ENCODE measurements at places on chromosomes 4 and X.

DNA sequence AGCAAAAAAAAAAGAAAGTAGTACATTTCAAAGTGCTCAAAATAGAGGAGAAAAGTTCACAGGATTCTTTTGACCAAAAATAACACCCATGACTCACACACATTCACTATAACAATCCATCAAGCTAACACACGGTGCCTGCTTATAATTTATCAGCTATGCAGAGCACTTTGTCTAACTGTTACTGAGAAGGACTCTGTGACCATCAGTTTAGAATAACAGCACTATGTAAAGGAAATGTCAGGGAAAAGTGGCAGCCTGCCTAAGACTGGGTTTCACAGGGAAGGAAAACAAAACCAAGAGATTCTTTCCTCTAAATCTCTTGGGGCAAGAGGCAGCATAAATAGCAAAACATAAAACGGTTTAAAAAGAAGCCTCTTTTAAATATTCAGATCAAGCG lies 54.8 kb downstream of the CCDC149 start:
- DNase-seq, result peak; percentile 13

DNA sequence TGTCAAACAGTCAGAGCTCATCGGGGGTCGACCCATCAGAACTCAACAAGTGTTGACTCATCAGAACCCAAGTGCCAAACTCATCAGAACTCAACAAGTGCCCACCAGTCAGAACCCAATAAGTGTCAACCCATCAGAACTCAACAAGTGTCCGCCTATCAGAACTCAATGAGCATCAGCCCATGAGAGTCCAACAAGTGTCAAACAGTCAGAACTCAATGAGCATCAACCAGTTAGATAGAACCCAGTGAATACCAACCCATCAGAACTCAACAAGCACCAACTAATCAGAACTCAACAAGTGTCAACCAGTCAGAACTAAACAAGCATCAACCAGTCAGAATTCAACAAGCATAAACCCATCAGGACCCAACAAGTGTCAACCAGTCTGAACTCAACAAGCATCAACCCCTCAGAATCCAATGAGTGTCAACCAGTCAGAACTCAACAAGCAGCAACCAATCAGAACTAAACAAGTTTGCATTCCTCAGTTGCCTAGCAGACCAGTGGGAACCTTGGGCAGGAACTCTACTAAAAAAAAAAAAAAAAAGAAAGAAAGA lies 115.3 kb downstream of the PRKX start:
- DNase-seq, result no peak

DNA sequence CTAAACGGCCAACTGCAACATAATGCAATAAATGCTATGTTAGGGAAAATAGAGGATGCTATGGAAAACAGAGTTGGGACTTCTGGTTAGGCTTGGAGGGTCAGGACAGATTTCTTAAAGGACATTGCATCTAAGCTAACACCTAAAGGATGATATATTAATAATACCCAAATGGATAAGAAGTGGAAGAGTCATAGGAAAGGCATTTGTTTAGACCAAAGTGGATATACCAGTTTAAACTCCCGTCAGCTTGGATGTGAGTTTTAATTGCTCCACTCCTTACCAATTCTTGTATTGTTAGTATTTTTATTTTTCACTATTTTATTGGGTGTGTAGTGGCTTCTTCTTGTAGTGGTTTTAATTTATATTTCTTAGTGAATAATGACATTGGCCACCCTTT lies 93.9 kb downstream of the PTPN13 start:
- DNase-seq, result no peak

DNA sequence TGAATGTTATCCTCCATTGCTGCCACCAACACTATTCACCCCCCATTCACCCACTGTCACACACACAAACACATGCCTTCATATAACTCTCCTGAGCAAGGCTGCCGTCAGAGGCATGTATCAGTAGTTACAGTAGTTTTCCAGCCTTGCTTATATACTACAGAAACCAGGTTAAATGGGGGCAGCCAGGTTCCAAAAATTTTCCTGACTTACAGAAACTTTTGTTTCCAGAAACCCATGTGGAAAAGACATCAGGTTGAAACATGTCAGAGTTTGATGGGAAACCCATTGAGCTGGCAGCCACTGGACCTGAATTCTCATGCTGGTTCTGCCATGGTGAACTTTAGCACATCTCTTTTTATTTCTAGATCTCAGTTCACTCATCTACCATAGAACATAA lies 64.0 kb downstream of the COX18 start:
- DNase-seq, result no peak

DNA sequence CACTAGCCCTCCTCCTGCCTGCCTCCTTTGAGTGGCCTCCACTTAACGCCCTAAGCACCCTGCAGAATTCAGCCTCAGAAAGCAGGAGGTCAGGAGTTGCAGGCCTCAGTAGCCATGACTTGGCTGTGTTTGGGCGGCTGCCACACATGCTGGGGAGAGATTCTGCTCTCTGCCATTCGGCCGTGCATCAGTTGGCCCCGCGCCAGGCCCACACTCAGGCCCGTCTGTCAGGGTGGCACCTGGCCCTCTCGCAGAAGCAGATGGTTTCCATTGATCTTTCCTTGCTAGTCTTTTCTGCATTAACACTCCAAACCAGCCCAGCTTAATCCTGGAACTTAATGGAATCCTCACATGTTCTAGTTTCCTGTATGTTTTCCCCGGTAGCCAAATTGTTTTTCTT lies 30.7 kb upstream of the ATP6AP2 start:
- DNase-seq, result no peak

GRCh38 chr4:188596021-188596420 lies 456.8 kb downstream of the TRIML1 start:
- DNase-seq, result no peak

- DNase-seq, result no peak
Observed at GRCh38 chr4:113743690-113744089, 17.8 kb downstream of the CAMK2D start.

GRCh38 chr4:65467068-65467680 lies 203.1 kb downstream of the EPHA5 start:
- DNase-seq, result no peak

DNA sequence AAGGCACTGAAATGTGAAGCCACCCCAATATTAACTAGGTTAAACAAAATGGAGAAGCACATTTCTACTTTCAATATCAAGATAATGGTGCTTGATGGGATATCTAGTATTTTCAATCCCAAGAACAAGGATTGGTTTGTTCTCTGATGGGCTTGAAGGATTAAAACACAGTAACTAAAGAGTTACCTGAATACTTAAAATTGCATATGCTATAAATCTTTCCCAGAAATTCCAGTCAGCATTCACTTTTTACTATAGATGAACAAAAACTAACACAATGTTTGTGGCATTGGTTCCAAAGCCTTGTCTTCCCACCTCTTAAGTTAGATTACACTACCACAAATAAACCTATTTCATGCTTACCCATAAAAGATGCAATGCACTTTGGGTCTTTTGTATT lies 3.9 kb upstream of the PCDH10 start:
- DNase-seq, result no peak

DNA sequence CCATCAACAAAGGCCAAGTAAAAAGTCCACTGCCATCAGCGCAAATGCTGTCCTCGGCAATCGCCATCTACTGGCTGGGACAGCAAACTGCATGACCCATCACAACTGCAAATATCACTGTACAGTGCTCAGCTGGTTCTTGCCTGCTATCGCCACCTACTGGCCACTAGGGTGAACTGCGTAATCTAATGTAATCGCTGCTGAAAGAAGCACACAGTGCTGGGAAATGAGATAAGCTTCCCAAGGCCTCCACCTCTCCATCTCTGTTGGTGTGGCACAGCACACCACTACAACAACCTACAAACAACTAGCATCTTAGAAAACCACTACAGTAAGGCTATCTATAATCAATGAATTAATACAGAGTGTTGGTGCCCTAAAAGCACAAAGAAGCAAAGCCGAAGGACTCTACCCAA lies 298.3 kb downstream of the TEX13A start:
- DNase-seq, result no peak

- no peak for DNase-seq
Observed at GRCh38 chr4:10201381-10202223, 85.0 kb upstream of the WDR1 start.

GRCh38 chrX:125977851-125978250 lies 188.2 kb downstream of the DCAF12L2 start:
- DNase-seq, result no peak

GRCh38 chr4:175559126-175559525 lies 252.9 kb downstream of the GPM6A start:
- DNase-seq, result no peak

DNA sequence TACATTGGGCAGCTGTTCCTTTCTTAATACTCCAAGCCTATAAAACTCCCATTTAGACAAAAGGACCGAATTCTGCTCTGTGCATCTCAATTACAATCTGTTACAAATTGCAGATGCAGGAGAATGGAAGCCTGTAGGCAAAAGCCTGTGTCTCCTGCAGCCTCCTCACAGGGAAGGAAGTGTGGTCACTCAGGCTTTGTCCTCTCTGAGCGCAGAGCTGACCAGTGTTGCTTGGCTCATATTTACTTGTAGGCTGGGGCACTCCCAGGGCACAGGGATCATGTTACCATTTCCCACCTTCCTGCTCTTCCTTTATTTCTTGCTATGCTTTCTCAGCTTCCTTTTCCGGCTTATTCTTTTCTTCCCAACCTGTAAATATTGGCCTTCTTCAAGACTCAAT lies 15.7 kb downstream of the SUPT20HL2 start:
- DNase-seq, result no peak

- no peak for DNase-seq
Observed at GRCh38 chrX:150012647-150013381, 74.5 kb upstream of the EOLA2 start.

- no peak for DNase-seq
Observed at GRCh38 chr4:177369372-177369771, 59.7 kb downstream of the NEIL3 start.

GRCh38 chr4:156195914-156196313 lies 242.2 kb upstream of the CTSO start:
- DNase-seq, result no peak

- no peak for DNase-seq
Observed at GRCh38 chr4:113398441-113399143, 349.1 kb downstream of the ANK2 start.

DNA sequence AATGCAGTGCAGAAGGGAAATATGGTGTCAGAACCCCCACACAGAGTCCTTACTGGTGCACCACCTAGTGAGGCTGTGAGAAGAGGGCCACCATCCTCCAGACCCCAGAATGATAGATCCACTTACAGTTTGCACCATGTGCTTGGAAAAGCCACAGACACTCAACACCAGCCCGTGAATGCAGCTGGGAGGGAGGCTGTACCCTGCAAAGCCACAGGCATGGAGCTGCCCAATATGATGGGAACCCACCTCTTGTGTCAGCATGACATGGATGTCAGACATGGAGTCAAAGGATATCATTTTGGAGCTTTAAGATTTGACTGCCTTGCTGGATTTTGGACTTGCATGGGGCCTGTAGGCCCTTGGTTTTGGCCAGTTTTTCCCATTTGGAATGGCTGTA lies 34.2 kb upstream of the PGM2 start:
- no peak for DNase-seq

GRCh38 chr4:55215087-55215486 lies 89.7 kb upstream of the KDR start:
- no peak for DNase-seq

DNA sequence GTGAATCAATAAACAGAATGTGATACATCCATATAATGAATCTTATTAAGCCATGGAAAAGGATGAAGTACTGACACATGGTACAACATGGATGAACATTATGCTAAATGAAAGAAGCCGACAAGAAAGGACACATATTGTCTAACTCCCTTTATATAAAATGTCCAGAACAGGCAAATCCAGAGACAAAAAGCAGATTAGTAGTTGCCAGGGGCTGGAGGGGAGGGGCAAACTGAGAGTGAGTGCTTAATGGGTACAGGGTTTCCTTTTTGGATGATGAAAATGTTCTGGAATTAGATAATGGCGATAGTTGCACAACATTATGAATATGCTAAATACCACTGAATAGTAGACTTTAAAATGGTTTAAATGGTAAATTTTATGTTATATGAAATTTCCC lies 17.4 kb downstream of the ADGRG4 start:
- DNase-seq, result no peak

DNA sequence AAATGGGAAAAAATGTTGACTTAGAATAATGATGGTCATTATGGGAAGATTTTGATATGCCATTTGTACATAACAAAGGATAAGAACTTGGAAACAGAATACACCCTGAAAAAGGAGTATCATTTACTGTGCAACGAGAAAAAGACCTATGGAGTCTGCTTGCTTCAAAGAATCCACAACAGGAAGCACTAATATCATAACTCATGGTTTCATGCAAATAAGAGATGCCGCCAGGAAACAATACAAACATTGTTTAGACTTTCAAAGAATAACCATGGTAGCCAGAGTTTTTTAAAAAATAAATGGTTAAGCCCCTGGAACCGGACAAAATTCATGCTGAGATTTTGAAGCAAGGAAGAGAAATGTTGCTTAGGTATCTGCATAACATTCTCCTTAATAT lies 139.9 kb upstream of the ETNPPL start:
- DNase-seq, result no peak

DNA sequence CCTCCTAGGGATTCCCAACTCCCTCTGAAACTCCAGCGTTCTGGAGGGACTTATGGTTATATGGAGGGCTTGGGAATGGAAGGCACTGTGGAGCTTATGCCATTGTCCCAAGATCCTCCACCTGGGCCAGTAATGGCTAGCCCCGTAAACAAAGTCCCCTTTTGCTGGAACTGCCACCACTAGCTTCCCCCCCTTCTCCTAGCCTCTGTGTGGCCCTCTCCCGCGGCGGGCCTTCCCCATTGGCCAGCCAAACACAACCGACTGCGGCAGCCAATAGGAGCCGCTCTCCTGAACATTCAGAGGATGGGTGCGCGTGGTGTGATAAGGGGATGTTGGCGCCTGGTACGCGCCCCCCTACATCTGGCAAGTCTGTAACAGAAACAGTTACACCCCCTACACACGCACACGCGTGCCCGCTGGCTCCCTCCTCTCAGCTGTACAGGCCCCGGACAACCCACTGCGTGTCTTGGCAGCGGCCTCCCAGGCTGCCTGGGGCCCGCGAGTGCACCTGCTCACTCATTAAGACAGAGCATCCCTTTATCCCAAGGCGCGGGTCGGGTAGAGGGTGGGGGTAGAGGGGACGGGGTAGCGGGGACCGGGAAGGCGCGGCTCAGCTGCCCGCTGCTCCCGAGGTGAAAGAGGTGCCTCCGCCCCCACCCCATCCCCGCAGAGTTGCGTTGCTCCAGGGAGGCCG lies 863 bp upstream of the RAB33A start:
- no peak for DNase-seq

GRCh38 chr4:3710451-3711182 lies 55.6 kb upstream of the ADRA2C start:
- DNase-seq, result no peak

GRCh38 chr4:4726051-4726450 lies 133.4 kb upstream of the MSX1 start:
- DNase-seq, result no peak

- DNase-seq, result no peak
Observed at GRCh38 chrX:617891-618290, 12.7 kb upstream of the SHOX start.

DNA sequence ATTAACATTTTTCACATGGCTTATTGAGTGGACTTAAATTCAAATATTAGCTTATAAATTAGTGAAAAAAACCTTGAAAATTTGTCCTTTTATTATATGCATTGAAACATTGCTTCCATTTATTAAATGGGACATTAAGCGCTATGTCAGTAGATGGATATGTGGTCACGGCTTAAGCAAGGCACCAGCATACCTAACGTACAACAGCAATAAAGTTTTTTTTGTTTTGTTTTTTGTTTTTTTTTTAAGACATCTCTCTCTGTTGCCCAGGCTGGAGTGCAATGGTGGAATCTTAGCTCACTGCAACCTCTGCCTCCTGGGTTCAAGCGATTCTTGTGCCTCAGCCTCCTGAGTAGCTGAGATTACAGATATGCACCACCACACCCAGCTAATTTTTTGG lies 31.6 kb downstream of the PGM2 start:
- no peak for DNase-seq

GRCh38 chrX:103847174-103847870 lies 15.3 kb upstream of the RAB9B start:
- DNase-seq, result no peak
